ENCODE measurements at places on chromosomes 2 and 18.

- DNase-seq = no peak
Measured at GRCh38 chr2:120863146-120863545, 127.5 kb downstream of the GLI2 start.

- no peak for DNase-seq
Measured at GRCh38 chr2:74461187-74462053, 3.2 kb downstream of the WBP1 start.

DNA sequence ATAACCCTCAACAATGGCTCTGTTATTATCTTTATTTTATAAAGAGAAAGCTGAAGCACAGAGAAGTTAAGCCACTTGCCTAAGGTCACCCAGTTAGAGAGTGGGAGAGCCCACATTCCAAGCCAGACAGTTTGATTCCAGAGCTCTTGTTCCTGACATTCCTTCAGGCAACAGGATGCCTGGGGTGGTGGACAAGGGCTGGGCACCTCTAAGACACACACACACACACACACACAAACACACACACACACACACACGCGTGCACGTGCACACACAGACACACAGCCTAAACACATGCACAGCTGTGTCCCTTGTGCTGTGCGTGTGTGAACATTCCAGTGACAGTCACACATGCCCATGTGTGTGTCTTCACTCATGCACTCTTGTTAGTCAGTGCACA is 26.4 kb downstream of the CELF4 start:
- DNase-seq = no peak

DNA sequence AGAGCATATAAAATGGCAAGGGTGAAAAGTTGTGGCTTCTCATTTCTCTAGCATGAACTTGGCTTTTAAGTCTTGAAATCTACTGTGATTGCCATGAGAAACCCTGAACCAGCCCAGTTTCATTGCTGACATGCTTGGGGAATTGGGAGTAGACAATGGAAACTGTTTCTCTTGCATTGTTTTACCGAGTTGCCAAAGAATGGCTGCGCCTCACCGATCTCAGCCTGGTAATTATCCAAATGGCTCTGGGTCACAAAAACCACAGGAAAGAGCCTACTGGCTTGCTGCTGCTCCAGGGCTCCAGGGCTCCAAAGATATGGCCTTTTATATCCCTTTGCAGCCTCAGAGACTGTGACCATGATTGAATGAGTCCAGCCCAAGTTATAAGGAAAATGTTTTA is 310.4 kb upstream of the NT5C1B start:
- DNase-seq = peak; percentile 75

- DNase-seq = no peak
Measured at GRCh38 chr2:197128126-197128525, 182.5 kb downstream of the ANKRD44 start.

DNA sequence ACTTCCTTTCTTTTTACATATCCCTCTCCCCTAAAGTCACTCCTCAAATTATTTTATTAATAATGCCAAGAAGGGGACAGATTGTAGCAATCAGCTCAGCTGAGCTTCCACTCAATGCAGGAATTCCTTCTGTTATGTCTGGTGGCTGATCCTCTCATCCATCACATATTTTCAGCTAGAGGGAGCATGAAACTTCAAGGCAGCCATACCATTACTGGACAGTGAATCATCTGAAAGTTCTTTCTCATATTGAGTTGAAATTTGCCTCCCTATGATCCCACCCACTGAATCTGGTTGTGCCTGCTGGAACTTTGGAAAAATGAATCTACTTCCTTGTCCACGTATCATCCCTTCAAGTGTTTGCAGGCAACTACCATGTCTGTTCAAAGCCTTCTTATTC is 11.2 kb downstream of the ZNF385B start:
- DNase-seq = peak; percentile 38

DNA sequence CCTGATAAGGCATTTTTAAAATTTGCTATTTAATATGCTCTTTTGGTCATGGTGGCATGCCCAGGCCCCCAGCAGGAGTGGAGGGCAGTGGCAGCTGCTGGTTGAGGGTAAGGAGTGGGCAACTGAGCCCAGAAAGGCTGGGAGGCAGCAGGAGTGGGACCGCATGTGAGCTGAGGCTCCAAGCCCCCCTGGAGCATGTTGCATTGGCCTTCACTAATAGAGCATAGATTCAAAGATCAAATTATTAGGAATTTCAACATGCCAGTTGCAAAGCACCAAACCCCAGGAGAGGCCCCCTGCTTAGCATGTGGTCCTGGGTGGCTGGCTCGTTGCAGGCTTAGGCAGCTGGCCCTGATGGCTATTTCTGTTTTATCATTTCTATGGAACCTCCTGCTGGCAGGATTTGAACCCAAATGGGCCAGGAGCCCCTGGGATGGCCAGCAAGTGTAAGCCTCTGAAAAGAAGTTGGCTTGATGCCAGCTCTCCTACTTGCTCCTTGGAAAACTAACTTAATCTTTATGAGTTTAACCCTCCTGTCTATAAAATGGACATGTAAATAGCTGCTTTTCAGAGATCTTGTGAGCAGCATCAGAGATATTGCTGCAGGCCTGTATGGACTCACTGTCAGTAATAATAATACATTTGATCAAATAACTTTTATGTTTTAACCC is 42.1 kb upstream of the TMEM131 start:
- DNase-seq = no peak

GRCh38 chr2:162473-163382 is 101.1 kb downstream of the SH3YL1 start:
- no peak for DNase-seq

GRCh38 chr2:206569470-206569869 is 72.8 kb upstream of the FAM237A start:
- no peak for DNase-seq

DNA sequence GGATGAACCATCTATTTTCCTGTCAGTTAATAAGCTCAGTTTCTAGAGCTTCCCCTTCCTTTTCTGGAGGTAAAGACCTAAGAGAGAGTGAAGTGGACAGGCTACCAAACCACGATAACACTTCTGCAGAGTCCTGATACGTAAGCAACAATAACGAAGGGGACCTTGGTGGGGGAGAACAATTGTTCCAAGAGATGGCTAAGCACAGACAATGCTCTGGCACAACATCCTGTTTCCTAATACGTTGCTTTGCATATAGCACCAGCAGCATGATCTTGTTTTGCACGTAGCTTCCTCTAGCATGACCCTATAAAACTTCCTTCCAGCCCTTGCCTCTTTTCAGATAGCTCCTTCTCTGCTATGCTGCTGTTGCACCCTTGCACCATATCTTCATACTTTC is 247.3 kb downstream of the RAD51AP2 start:
- DNase-seq = no peak

DNA sequence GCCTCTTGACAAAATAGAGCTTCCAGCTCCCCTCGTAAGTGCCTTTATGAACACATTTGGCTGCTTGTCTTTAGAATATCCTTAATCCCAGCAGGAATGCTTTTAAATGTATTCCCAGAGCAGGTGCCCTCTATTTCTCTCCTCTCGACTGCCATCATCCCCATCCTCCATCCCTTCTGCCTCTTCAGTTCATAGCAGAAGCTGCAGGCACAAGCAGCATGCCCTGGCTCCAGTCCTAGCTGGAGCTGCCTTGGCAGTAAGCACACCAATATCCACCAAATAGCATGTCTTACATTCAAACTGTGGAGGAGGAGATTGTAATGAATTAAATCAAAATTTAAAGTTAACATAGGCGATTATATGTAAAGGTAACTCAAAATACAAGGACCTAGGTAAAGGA is 891.3 kb upstream of the SLC39A10 start:
- DNase-seq = no peak

DNA sequence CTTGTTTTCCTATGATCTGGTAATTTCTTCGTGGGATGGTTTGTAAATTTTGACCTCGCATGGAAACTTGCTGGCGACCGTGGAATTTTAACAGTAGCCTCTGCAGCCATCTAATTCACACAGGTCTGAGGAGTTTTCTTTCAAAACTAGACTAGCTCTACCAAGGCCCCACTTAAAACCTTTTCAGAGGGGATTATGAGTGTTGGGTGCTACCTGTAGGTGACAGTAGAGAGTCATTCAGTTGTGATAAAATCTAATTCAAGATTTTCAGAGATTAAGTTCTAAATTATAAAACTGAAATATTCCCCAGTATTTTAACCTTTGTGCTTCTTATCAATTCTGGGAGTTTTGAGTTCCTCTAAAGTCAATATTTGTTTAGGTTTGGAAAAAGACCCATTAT is 31.0 kb downstream of the THSD7B start:
- no peak for DNase-seq

- no peak for DNase-seq
Measured at GRCh38 chr2:64837116-64837731, 152.0 kb upstream of the SLC1A4 start.

DNA sequence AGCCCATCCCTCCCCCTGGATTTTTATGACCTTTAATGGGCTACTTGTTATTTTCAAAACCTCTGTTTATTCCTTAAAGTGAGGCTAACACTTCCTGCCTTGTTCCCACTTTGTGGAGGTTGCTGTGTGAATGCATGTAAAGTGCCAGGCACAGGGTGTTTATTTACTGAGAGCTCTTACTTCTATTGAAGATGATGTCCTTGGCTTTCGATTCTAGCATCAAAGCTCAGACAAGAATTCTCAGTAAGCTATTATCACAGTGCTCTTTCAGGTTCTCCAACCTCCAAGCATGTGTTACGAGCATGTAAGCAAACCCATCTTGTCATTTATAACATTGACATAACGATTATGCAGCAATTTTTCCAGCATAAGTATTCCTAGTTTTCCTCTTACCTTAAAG is 44.2 kb downstream of the DPYSL5 start:
- no peak for DNase-seq

DNA sequence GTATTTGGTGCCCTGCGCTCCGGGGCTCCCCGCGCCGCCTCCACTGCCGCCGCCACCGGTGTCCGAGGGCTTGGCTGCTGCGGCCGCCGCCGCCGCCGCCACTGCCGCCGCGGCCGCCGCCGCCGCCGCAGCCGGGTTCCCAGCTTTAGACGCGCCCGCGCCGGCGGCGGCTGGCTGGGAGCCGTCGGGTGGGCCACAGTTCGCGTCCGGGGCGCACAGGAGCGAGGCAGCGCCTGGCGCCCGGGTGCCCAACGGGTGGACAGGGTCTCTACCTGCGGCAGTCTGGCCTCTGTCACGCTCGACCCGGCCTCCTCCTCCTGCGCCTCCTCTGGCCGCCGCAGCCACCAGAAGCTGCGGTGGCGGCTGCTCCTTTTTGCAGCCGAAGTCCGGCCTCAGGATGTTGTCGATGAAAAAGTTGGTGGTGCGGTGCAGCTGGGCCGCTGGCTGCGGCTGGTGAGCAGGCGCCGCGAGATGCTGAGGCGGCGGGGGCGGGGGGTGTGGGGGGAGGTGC is 951 bp downstream of the EN1 start:
- DNase-seq = no peak

DNA sequence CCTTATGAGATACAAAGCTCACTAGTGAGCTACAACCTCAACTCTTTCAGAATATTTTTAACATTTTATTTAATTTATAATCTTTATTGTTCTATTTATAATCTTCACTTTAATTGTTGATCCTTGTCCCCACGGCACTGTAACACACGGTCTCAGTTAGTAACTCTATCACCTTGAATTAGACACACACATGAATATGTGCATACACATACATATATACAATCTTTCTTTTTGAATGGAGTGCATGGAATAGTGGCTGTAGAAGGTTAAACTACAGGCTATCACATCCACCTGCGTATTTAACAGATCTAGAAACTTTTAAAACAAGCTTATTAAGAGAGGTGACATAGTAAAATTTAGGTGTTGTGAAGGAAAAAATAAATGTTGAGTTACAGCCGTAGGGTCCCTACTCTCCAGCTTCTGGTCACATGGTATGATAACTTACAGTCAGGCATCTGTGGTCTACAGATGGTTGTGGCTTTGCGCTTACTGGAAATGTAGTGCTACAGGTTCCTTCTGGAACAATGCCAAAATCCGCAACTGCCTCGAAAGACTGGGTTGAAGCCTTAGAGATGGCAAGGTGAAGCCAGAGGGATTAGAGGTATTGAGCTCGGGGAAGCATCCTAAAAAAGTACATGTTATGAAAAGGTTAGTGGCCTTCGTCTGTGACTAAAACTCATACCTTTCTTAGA is 1324.1 kb upstream of the SLC39A10 start:
- no peak for DNase-seq

DNA sequence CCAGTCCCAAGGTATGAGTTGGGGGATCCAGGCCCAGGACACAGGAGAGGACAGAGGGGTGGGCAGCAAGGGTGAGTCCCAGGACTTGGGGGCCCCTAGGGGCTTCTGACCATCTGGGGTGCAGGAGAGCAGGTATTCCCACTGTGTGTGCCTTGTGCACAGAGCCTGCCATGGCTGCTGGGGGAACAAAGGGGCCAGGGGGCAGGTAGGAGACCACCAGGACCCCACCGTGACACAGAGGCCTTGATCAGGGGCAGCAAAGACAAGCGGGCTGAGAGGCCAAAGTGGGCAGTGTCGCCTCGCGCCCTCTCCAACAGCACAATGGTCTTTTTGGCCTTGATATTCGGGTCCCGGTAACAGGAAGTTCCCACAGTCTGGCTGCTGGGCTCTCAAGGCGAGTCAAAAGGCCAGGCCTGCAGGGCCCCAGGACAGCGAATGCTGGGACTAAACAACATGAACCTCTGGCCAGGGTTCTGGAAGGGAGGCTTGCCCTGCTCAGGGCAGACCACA is 12.3 kb upstream of the GPR17 start:
- no peak for DNase-seq

DNA sequence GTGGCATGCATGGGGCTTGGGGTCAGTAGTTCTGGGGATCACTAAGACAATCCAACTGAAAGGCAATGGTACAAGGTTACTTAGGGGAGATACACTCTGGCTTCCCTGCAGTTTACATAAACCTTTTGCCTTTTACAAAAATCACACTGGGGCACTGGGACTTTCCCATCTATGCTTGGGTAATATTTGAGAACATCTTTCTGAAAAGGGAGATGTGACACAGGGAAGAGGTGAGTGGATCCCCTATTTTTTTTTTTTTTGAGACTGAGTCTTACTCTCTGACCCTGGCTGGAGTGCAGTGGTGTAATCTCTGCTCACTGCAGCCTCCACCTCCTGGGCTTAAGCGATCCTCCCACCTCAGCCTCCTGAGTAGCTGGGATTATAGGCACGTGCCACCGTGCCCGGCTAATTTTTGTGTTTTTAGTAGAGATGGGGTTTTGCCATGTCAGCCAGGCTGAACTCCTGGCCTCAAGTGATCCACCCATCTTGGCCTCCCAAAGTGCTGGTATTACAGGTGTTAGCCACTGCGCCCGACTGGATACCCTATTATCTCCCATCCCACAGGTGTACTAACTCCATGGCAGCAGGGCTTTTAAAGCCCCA is 82.8 kb upstream of the DNMT3A start:
- no peak for DNase-seq

- DNase-seq = peak; percentile 90
Measured at GRCh38 chr2:150609831-150610582, 122.5 kb upstream of the RND3 start.

- peak; percentile 26 for DNase-seq
Measured at GRCh38 chr2:67666386-67667053, 269.4 kb downstream of the ETAA1 start.

DNA sequence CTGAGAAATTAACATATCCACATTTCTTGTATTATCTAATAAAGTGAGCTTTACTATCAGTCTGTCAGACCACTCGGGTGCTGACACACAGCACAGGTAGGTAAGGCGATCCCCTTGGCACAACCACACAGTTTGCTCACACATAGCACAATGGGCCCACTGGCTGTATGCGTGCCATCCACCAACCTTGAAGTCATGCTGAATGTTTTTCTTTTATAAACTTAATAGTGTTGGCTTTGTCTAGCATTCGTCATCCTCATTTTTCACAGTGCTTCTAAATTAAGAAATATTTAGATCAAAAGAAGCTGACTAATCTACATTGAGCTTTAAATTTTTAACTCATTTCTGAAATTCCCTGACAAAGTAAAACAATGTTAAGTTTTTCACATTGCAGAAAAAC is 50.0 kb upstream of the PAPOLG start:
- no peak for DNase-seq

- no peak for DNase-seq
Measured at GRCh38 chr2:237503201-237503600, 16.1 kb downstream of the MLPH start.

Data from fibroblast of gingiva (primary cell).